Fibroblast of skin of right biceps (primary cell): ENCODE measurements at places on chromosomes 11 and 22.
A peak's percentile ranks its signal among the peaks of the same experiment; 100 is the strongest.

DNA sequence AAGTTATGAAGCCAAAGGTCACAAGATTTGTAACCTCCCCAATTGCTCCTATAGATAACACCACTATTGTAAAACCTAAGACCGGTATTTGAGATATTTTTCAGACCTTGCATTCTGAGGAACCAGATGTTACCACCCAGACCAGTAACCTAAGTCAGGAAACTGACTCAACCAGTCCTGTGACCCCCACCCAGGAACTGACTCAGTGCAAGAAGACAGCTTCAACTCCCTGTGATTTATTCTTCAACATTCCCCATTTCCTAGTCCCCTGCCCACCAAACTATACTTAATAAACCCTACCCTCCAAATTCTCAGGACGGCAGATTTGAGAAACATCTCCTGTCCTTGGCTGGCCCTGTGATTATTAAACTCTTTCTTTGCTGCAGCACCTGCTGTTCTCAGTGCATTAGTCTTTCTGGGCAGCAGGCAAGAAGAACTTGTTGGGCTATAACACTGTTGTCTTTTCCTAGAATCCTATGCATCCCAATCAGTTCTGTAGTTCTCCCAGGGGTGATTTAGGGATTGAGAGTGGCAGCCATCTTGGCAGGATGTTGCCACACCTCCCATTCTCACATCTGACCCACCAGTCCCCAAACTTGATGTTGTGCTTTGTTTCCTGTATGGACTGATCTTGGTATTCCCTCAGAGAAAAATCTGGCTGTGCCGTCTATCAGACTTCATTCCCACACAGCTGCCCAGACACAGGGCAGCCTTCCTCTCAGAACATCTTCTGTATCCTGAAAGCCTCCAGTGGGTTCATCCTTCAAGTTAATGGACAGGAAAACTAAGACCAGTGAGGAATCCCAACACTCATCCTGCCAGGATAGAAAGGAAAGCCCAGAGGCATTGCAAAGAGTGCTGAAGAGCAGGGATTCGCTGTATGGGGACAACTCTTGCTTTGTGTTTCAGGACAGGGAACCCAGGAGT is 104.0 kb downstream of the PDE2A start:
- peak; percentile 76 for DNase-seq

- no peak for DNase-seq
Measured at GRCh38 chr22:35596821-35597220, 20.3 kb downstream of the MB start.

- DNase-seq, result peak; percentile 21
Measured at GRCh38 chr11:86954269-86955110, 705 bp downstream of the FZD4 start.

DNA sequence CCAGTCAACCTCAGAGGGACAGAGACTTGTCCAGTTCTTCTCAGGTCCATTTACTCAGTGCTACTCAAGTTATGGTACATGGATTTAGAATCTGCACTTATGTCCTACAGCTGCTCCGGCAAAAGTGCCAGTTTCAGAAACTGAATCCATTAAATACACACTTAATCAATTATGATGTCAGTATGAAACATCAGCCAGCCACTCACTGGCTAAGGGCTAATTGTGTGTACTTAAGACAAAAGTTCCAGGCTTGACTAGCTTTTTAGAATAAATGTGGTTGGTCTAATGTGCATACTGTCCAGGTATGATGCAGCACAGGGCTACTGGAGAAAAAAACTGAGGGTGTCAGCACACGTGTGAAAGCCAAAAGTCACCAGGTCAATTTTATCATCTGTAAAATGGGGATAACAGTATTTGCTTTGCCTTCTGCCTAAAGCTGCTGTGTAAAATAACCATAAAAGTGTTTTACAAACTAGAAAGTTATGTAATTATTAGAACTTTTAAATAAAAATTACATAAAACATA is 55.4 kb upstream of the CYP2D6 start:
- no peak for DNase-seq

GRCh38 chr22:26082866-26083265 is 86.4 kb upstream of the SEZ6L start:
- DNase-seq, result no peak

DNA sequence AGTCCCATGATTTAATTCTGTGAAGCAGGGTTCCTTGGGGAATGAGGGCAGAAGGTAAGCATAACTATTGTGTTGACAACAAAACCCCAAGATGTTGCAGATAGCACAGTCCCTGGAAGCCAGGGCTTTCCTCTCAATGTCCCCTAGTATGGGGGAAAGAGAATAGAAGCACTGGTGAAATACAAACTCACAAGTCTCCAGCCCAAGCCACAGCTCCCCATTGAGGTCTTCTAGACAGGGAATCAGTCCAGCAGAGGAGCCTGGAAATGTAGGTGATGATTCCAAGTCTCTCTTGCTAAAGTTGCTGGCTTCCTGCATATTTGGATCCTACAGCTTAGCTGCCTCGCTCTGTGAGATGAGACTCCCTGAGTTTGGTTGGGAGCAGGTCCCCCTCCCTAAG is 31.7 kb upstream of the DRD2 start:
- no peak for DNase-seq

DNA sequence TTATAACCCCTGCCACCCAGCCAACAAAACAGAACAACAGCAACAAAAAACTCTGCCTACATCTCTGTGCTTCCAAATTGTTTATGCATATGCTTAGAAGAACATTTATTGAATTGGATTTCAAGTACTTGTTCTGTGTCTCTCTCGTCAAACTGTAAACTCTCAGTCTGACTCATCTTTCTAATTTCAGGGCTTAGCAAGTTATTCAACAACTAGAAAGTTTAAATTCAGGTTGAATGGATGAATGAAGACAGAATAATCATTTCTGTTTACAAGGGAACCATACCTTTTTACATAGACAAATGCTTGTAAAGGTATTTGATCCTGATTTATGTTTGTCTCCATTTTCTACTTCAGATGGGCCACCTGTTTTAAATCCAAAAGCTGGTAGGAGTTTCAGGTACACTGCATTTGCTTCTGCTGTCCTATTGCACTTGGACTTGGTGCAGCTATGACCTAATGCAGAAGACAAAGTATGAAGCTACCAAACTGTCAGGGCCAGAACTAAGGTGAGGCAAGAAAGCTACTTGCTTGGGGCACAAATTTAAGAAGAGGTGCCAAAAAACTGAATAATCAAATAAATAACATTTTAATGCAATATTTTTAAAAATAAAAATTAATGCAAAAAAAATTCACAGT is 1.6 kb upstream of the FBXO3 start:
- no peak for DNase-seq

GRCh38 chr22:22745225-22746060 is 101.0 kb downstream of the GGTLC2 start:
- no peak for DNase-seq
